ENCODE measurements at places on chromosomes 16 and 17.

GRCh38 chr17:80287806-80288567 is 27.3 kb downstream of the RNF213 start:
- no peak for DNase-seq

DNA sequence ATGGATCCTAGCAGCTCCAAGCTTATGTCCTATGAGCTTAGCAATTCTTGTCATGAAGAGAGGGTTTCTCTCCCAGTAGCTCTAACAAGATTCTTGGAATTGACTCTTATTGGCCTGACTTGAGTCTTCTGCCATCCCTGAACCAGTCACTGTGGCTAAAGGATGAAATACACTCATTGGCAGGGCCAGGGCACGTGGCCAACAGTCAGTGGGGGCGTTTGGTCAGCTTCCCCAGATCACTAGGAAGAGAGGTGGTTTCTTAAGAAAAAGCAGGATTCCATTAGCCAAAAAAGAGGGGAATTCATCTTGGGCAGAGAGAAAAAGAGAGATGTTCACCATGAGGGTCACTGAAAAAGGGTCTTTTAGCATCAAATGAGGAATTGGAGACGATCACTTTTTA is 363.2 kb downstream of the SNX29 start:
- DNase-seq: no peak

- no peak for DNase-seq
These were observed 44.1 kb downstream of the MRC2 start for GRCh38 chr17:62671553-62671952.

- no peak for DNase-seq
These were observed 4.0 kb upstream of the CD300LG start for GRCh38 chr17:43842975-43843325.

GRCh38 chr17:70021726-70022125 is 53.3 kb upstream of the KCNJ16 start:
- DNase-seq: no peak

DNA sequence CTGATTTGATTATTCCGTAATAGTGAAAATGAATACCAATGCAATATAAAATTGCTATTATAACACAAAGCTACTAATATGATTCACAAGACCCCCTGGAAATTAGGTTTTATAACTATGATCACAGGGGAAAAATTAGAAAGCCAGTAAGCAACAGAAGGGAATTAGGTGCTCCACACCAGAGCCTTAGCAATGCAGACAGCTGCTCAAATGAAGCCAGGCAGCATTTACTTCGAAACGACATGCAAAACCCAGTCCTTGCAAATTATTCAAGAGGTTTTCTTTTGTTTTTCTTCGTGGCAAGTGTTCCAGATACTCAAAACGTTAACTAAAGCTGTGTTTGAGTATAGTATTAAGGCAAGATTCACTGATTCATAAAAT is 47.9 kb downstream of the TOX3 start:
- DNase-seq: no peak

DNA sequence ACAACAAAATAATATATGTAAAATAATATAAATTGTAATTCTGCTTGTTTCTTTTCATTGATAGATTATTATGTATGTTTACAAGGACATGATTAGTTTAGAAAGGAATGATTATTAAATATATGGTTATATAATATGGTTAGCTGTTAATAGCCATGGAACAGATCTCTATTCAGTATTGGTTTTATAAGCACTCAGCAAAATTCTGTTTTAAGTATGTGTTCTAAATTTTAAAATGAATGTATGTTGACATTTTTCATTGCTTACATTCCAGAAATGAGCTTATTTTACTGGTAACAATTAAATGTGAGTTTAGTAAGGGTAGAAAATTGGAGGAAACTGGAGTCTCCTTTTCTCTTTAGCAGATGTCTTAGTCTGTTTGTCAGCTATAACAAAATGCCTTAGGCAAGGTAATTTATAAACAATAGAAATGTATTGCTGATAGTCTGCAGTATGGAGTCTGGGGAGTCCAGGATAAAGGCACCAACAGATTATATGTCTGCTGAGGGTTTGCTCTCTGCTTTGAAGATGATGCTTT is 45.4 kb downstream of the NFAT5 start:
- no peak for DNase-seq

DNA sequence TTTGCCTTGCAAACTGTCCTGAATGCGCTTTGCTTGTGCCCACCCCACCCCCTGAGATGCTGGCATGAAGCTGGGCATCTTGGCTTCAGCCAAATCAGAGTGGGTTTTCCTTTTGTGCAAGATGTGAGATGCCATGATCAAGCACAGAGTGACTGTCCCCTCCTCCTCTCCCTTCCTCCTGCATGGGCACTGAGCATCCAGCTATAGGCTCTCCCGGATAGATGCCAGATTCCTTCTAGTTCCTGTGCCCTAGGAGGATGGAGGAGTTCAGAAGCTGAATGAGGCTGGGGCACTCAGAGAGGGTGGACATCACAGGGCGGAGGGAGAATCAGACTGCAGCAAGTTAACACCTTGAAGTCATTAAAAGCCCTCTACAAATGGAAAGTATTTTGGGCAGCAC is 384.1 kb upstream of the CCL2 start:
- no peak for DNase-seq

GRCh38 chr16:63978240-63978639 is 1143.6 kb downstream of the CDH11 start:
- no peak for DNase-seq

- DNase-seq: peak; percentile 47
These were observed 17.6 kb downstream of the EPOP start for GRCh38 chr17:38656959-38657823.

DNA sequence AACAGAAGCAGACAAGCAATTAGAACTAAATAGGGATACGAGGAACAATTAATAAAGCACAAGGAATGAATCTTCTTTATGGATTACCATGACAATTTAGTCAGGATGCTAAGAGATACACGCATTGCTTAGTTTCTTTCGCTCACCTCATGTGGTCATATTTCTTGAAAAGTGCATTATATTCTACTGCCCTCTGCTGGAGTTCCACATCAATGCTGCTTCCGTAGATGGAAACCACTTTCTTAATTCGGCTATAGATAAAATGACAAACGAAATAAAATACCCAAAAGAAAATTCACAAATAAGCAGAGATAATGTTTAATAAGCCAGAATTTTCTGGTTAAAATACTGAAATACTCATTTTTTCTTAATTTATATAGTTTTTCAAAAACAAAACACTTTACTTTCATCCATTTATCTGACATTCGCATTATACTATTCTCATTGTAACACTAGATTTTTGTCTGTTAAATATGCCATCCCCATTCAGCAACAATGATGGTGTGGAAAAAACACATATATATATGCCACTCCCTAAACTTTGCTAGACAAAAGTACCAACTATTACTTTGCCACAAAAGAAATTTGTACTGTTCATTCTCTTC is 22.0 kb upstream of the PHLPP2 start:
- DNase-seq: no peak

DNA sequence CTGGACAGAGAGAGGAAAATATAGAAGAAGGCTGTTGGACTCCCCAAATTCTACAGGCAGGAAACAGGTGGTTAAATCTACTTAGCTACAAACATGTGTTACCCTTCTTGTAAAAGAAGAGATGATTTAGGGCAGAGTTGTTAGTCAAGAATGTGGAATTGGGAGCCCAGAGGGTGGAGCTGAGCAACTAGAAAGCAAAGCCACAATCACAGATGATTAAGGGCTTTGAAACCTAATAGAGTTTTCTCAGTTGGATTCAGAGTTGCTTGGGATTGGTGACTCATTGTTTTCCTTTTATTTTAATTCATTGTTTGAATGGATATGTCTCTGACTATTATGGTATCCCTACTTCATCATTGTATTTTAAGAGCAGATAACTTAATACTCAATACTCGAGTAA is 6.2 kb downstream of the ACSM5 start:
- no peak for DNase-seq

DNA sequence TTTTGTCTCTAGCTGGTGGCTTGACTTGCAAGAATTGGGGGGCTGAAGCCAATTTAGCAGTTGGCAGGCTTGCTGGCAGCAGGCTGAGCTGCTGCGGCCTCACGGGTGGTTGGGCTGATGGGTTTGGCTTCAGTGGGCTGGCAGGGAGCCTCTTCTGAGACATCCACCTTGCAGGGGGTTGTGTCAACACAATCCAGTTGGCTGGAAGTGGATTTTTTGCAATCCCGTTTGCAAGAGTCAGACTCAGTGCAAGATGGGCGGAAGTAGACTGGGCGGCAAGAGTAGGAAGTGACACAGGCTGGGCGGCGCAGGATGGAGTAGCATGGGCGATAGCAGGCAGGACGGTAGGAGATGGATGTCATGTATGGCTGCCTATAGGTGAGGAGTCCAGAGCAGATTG is 1.5 kb downstream of the KRTAP16-1 start:
- no peak for DNase-seq

DNA sequence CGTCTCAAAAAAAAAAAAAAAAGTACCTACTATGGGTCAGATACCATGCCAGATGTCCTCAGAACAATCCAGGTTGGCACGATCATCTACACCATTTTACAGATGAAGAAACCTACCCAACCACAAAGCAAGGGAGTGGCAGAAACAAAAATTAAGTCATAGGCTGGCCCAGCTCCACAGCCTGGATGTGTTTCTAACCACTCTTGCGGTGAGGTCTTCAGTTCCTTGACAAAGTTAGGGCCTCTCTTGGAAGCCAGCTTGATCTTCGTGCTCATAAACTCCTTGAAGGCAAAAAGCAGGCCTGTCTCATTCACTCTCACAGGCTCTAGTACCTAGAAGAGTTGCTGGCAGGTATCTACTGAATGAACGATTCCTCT is 6.2 kb downstream of the GGA2 start:
- peak; percentile 36 for DNase-seq

DNA sequence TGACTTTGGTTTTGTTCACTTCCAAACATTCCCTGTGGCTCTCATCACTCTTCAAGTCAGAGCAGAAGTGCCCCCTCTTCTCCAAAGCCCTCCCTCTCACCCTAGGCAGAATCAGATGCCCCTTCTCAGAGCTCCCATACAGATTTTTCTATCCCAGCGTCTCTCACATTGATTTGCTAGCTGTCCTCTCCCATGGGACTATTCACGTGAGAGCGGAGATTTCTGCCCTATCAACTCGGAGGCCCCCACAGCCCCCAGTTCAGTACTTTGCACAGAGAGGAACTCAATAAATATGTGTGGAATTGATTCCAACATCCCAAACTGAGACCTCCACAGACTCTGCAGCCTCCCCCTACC is 182.6 kb downstream of the C16orf78 start:
- DNase-seq: no peak

- DNase-seq: no peak
These were observed 30.7 kb upstream of the ARL6IP1 start for GRCh38 chr16:18832006-18832405.

GRCh38 chr17:50459756-50460155 is 8.9 kb downstream of the CHAD start:
- no peak for DNase-seq

DNA sequence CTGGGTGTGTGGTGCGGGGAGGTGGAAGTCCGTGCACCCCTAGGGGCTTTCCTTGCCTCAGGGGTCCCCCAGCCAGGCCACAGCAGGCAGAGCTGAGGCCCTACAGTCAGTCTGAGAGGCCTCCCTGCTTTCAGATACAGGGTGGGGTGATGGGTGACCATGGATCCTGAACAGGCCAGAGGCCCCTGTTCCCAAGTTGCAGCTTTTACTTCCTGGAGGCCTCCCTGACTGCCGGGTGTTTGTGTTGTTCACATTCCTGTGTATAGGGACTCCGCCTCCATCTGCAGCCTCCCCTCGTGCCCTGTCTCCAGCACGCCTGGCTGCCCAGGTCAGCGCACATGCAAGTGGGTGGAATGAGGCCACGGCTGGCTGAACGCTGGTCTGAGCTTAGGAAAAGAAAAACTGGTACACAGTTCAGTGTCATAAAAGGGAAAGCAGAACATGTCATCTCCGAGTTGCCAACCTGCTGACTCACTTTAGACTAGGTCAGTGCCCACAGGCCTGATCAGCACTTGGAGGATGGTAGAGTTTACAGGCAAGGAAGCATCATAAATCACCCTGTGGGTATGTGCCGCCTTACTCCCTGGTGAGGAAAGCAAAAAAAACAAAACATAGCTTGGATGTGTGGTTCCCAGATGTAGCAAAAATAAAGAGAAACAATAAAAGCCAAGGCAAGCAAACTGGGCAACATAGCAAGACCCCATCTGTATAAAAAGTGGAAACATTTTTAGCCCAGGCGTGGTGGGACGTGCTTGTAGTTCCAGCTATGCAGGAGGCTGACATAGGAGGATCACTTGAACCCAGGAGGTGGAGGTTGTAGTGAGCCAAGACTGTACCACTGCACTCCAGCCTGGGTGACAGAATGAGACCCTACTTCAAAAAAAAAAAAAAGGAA is 6.2 kb upstream of the SLC7A6 start:
- no peak for DNase-seq

- DNase-seq: peak; percentile 17
These were observed 43.8 kb upstream of the DHX40 start for GRCh38 chr17:59521465-59522126.

DNA sequence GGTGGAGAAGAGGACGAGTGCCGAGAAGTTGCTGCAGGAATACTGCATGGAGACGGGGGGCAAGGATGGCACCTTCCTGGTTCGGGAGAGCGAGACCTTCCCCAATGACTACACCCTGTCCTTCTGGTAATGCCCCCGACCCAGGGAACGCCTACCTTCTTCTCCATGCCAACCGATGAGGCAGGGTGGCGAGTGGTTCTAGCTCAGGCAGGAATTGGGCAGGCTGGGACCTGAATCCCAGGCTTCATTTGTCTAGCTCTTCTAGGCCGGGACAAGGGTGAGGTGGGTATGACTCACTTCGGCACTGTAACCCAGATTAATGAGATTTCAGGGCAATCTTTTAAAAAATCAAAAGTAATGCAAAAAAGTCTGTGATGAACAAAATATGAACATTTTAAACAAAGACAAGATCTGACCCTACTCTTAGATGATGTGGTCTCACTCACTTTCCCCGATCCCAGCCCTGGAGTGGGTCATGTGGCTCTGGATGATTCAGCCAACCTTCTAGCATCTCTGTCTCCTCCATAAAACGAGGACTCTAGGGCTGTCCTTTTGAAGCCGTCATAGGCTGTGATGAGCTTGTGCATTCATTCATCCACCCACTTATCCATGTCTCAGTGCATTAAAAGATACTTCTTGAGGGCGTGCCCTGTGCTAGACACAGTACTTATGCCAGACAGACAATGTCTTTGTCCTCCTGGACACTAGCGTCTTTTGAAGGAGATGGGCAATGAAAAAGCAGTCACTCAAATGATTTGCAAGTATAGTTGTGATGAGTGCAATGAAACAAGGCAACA is 102.6 kb downstream of the SDR42E1 start:
- DNase-seq: no peak

DNA sequence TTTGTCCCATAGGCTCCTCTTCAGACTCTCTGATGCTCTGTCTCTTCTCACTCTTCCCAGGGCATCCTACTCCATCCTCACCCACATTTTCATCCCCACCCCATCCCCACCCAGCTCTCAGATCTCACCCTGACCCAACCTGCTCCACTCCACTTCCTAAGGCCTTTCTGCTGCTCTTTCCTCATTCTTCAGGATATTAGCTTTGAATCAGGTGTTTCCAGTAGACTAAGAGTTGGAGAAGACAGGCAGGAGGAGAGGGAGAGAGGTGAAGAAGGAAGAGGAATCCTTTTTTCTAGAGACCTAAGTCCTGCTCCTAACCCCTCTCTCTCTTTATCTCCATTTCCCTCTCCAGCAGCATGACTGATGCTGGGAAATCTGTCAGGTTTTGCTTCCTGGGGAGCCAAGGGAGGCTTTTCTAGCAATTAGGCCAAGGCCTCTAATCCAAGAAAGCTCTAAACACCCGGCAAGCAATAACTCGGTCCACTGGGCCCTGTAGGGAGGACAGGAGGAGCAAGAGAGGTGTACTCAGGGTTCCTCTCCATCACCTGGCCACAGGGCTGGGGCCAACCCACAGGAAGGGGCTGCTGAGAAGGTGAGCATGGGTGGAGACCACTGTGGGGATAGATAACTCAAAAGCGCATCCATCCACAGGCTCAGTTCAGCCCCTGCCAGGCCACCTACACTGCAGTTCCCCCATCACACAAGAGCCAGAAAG is 133.3 kb downstream of the TMEM132E start:
- no peak for DNase-seq

Data from central memory CD8-positive, alpha-beta T cell (primary cell).